ENCODE measurements at places on chromosomes 6 and 20. TPM values are rescaled to one million over a fixed set of nuclear protein-coding genes. Genes with fewer than 3 reads are reported as not detected.

The PLA2G7 gene
- not detected for total RNA-seq

The STK35 gene
- 31.9 TPM for total RNA-seq

The RSPH4A gene
- total RNA-seq: 0.05 TPM

The OR12D3 gene
- not detected for total RNA-seq

The DEFB132 gene
- total RNA-seq: not detected

The OR2H2 gene
- total RNA-seq: not detected

The TBX18 gene
- 3.6 TPM for total RNA-seq

The CCN5 gene
- total RNA-seq: 0.30 TPM
